Activated CD4-positive, alpha-beta T cell treated with anti-CD3 and anti-CD28 coated beads, Interleukin-2, amount 10 ng/mL, durations not matched to agents 24 days and 14 days (primary cell): ENCODE measurements at places on chromosomes 12 and 14. TPM values are rescaled to one million over a fixed set of nuclear protein-coding genes. Genes with fewer than 3 reads are reported as not detected.

Gene CCDC85C
- total RNA-seq, result 6.7 TPM in 2 replicates

Gene SALL2
- 1.6 and 1.7 TPM in 2 replicates for total RNA-seq

DNA sequence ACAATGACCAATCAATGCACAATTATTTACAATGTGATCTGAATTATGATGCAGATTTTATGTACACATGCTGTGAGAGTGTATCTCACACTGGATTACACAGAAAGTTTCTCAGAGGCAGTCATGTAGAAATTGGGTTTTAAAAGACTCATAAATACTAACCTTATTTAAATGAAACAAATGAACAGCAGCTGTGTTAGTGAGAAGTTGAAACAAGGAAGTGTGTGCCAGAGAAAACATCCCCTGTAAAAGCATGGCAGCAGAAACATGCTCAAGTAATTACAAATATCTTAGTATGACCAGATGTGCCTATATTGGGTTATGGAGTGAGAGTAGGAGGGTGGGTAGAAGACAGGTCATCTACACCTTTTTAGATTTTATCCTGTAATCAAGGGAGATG is 723.7 kb downstream of the C12orf50 start:
- no peaks in the 10 kb centered on the region for H3K27me3 ChIP-seq
- H3K27ac ChIP-seq, result no peak overlapping the region
- no peak overlapping the region for H3K4me3 ChIP-seq
- no peak for DNase-seq

DNA sequence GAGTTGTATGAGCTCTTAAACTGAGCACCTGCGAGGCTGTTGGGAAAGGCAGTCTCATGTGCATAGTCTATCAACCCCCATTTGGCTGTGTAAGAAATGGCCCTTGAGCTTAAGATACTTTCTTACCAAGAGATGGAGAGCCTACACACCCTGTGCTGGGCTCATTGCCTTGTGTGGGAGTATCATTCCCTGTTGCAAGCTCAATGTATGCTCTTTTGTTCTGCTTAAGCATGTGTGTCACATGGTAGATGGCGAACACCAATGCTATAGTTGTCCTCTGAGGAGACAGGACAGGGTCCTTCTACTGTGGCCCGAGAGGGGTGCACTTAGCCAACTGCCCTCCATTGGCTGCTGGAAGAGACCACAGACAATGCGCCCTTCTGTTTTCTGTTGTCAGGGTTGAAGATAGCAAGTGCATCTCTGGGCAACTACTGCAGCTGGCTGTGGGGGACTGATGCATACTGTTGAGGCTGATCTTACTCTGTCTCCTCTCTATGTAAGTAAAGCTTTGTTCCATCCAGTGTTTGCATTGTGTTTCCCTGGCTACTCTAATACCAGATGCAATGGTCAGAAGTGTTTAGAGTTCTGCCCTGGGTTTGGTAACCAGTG is 79.5 kb downstream of the PTPRB start:
- no peaks in the 10 kb centered on the region for H3K36me3 ChIP-seq
- H3K27me3 ChIP-seq, result no peaks in the 10 kb centered on the region
- no peaks in the 10 kb centered on the region for H3K4me1 ChIP-seq
- H3K4me3 ChIP-seq, result no peak overlapping the region
- DNase-seq, result no peak

DNA sequence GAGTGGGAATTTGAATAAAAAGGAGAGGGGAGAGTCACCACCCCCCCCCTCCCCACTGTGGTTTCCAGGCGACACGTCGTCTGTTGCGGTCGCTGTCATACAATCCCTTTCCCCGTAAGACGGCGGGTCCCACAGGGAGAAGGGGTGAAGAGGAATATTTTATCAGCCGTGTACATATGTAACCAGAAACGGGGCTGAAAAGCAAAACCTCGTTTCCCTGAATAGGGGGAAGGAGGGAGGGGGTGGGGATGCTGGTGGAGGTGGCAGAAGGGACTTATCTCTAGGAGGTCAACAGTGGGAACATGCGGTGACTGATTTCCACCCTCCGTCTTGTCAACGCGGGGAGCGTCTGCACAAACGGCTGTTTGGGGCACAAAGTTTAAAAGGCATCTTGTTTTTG is 171.4 kb downstream of the RBM19 start:
- no peaks in the 10 kb centered on the region for H3K4me1 ChIP-seq
- no peak overlapping the region for H3K4me3 ChIP-seq
- no peak overlapping the region for H3K27ac ChIP-seq
- DNase-seq, result no peak
- peaks cover 2% of the 10 kb centered on the region for H3K27me3 ChIP-seq

GRCh38 chr12:89679631-89680030 is 29.0 kb downstream of the ATP2B1 start:
- H3K36me3 ChIP-seq, result peaks cover 9% of the 10 kb centered on the region
- no peak for DNase-seq
- no peak overlapping the region for H3K4me3 ChIP-seq
- H3K4me1 ChIP-seq, result peaks cover 10% of the 10 kb centered on the region
- no peaks in the 10 kb centered on the region for H3K27me3 ChIP-seq

DNA sequence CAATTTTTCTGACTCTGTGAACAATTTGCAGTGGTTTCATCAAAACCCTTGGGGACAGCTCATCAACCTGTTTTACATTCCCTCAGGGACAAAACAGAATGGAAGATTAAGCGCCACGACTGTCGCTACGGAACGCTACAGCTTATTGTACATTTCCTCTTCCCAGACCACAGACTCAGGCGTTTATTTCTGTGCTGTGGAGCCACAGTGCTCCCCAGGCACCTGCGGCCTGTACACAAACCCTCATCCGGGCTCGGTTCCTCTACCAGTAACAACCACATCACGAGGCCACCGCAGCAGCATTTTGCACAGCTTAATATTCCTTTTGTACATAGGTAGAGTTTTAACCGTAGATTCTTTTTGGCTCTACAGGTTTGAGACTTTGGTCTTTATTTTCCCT is 397.4 kb upstream of the OR4E1 start:
- H3K36me3 ChIP-seq, result no peaks in the 10 kb centered on the region
- no peaks in the 10 kb centered on the region for H3K27me3 ChIP-seq
- peak; percentile 88 for DNase-seq
- H3K27ac ChIP-seq, result peak overlapping the region; percentile 95
- H3K4me1 ChIP-seq, result peaks cover 39% of the 10 kb centered on the region
- peak overlapping the region; percentile 93 for H3K4me3 ChIP-seq

DNA sequence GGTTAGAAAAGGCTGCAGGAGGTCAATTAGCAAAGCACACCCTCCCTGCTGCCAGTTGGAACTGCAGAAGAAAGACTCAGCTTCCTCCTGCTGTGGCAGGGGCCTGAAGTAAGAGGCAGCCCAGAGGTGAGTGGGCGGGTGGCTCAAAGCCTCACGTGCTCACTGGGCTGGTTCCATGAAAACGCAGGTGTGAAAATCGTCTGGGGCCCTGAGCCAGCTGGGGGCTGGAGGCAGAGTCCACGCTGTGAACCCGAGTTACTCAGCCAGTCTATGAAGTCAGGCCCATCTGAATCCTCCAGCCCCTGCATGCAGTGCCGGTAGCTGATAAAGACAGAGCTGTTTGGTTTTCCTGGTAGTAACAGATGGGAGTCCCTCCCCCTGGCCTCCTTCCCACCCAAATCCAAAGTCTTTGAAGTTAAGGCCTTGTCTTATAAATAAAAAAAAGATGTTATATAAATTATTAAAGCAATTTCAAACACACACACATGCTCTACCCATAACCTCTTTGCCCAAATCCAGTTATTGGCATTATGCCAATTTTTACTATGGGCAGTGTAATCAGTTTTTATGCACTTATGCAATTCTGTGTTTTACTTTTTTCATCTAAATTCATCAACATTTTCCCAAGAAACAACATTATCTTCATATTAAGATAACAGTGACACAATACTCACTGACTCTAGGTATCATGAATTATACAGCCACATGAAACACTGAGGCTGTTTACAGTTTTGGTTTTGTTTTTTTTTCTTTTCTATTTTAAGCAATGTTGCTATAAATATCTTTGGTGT is 57.9 kb upstream of the PNMA1 start:
- no peaks in the 10 kb centered on the region for H3K36me3 ChIP-seq
- peak; percentile 87 for DNase-seq
- H3K27ac ChIP-seq, result peak overlapping the region; percentile 81
- peak overlapping the region; percentile 49 for H3K4me3 ChIP-seq

DNA sequence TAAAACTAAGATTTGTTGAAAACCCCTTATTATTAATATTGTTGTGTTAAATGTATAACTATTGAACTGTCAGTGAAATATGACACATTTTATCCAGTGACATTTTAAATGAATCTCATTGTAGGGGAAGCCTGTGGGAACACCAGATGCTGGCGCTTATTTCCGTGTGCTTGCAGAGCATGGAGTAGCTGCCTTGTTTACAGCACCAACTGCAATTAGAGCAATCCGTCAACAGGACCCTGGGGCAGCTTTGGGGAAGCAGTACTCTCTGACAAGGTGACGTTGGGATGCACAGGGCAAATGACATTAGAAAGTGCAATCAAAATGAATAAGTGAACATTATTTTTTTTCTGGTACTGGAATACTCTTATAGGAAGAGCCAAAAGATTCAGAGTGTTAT is 96.8 kb downstream of the ACSS3 start:
- no peak overlapping the region for H3K27ac ChIP-seq
- H3K4me3 ChIP-seq, result no peak overlapping the region
- no peaks in the 10 kb centered on the region for H3K4me1 ChIP-seq
- no peak for DNase-seq
- no peaks in the 10 kb centered on the region for H3K27me3 ChIP-seq
- no peaks in the 10 kb centered on the region for H3K36me3 ChIP-seq

GRCh38 chr12:94100211-94100627 is 48.2 kb upstream of the PLXNC1 start:
- DNase-seq, result peak; percentile 70
- peak overlapping the region; percentile 54 for H3K4me3 ChIP-seq
- H3K36me3 ChIP-seq, result no peaks in the 10 kb centered on the region
- H3K4me1 ChIP-seq, result peaks cover 37% of the 10 kb centered on the region

GRCh38 chr12:132491761-132492378 is 1.9 kb downstream of the FBRSL1 start:
- no peak for DNase-seq
- peak overlapping the region; percentile 76 for H3K4me3 ChIP-seq

DNA sequence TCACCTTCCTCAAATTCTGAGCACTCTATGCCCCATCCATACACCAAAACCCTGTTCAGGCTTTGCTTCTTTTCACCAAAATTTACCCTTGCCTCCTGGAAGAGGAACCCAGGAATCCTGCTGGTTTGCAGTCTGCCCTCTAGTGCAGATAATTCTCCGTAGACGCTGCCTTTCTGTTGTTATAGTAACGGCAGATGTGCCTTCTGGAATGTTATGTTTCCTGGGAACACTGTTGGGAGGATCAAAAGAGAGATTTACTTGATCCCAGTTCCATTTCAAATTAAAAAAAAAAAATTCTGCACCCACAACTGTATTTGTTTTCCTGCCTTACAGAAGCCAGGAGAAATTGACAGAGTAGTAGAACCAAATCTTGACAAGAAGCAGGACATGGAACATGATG is 104.2 kb upstream of the RMST start:
- H3K4me1 ChIP-seq, result no peaks in the 10 kb centered on the region
- H3K27ac ChIP-seq, result no peak overlapping the region
- no peak overlapping the region for H3K4me3 ChIP-seq
- no peaks in the 10 kb centered on the region for H3K27me3 ChIP-seq

DNA sequence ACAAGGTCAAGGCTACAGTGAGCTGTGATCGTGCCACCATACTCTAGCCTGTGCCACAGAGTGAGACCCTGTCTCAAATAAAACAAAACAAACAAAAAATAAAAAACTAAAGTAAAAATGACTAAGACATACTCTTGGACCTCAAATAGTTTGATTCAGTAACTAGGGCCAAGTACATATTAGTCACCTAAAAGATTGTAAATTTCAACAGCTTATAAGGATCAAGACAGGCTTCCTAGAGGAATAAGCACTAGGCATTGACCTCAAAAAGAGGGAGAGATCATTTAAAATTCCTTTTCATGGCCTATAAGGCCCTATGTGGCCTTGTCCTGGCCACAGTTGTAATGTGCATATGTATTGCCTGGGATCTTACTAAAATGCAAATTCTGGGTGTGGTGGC is 46.0 kb upstream of the CHST11 start:
- no peak overlapping the region for H3K27ac ChIP-seq
- no peaks in the 10 kb centered on the region for H3K36me3 ChIP-seq
- H3K27me3 ChIP-seq, result peaks cover 4% of the 10 kb centered on the region
- no peak for DNase-seq

DNA sequence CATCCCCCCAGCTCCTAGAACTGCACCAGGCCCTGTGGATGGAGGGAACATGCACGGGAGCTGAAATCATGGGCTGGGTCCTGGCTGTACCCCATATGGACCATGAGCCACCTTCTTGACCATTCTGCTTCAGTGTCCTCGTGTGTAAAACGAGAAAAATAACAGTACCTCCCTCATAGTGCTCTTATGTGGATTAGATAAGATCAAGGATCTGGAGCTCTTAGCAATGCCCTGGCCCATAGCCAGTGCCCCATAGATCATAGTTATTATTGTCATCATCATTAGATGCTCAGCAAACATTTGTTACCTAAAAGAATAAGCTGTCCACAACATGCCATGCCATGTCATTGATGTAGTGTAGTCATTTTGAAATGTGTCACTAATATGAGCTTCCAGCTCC is 71.3 kb downstream of the SYNE3 start:
- H3K27me3 ChIP-seq, result no peaks in the 10 kb centered on the region
- no peak for DNase-seq
- H3K4me3 ChIP-seq, result no peak overlapping the region
- H3K27ac ChIP-seq, result peak overlapping the region; percentile 16
- peaks cover 3% of the 10 kb centered on the region for H3K4me1 ChIP-seq

DNA sequence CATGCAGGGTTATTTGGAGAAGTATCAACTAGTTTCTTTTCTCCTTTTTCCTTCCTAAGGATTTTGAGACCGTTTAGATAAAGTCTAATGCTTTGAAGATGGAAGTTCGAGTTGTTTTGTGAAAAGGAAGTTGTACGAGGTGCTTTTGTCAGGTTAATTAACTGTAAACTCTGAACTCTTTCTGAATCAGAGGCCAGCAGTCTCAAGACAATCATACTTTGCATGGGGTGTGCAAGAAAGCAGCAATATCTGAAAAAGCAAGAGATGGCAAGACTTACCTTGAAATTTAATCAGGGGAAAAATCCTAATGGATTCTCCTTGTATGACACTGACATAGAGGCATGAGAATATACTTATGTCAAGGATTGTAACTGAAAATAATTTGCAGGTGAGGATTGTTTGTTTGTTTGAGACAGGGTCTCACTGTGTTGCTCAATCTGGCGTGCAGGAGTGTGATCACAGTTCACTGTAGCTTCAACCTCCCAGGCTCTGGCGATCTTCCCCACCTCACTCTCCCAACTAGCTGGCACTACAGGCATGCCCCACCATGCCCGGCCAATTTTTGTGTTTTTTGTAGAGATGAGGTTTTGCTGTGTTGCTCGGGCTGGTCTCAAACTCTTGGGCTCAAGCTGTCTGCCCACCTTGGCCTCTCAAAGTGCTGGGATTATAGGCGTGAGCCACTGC is 170.2 kb upstream of the HMGA2 start:
- H3K36me3 ChIP-seq, result no peaks in the 10 kb centered on the region
- H3K4me3 ChIP-seq, result no peak overlapping the region
- H3K27ac ChIP-seq, result no peak overlapping the region
- peaks cover 6% of the 10 kb centered on the region for H3K27me3 ChIP-seq
- DNase-seq, result no peak
- peaks cover 10% of the 10 kb centered on the region for H3K4me1 ChIP-seq

- H3K4me1 ChIP-seq, result no peaks in the 10 kb centered on the region
- H3K4me3 ChIP-seq, result no peak overlapping the region
- H3K27ac ChIP-seq, result no peak overlapping the region
- no peaks in the 10 kb centered on the region for H3K27me3 ChIP-seq
- no peak for DNase-seq
- peaks cover 2% of the 10 kb centered on the region for H3K36me3 ChIP-seq
Measured at GRCh38 chr14:55739967-55740648, 160.1 kb downstream of the KTN1 start.
